ENCODE measurements at places on chromosomes 7 and 10.

DNA sequence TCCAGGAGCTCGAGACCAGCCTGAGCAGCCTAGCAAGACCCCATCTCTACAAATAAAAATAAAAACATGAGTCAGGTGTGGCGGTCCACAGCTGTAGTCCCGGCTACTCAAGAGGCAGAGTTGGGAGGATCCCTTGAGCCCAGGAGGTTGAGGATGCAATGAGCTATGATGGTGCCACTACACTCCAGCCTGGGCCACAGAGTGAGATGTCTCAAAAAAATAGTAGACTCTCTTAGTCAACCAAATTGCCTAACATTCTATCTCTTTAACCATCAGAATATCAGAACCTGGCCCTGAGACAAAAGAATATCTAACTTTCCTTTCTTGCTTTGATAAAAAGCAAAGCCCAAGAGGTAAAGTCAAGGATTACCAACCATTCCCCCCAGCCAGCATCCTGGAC, 35.0 kb upstream of the CUX1 start:
- H3K36me3 ChIP-seq: no peaks in the 10 kb centered on the region
- no peak overlapping the region for H3K4me3 ChIP-seq

GRCh38 chr10:26879744-26880143, 19.0 kb upstream of the ABI1 start:
- DNase-seq: no peak
- no peaks in the 10 kb centered on the region for H3K36me3 ChIP-seq
- H3K27me3 ChIP-seq: peaks cover 54% of the 10 kb centered on the region
- no peak overlapping the region for H3K4me3 ChIP-seq
- no peak overlapping the region for H3K27ac ChIP-seq
- H3K4me1 ChIP-seq: peaks cover 5% of the 10 kb centered on the region

DNA sequence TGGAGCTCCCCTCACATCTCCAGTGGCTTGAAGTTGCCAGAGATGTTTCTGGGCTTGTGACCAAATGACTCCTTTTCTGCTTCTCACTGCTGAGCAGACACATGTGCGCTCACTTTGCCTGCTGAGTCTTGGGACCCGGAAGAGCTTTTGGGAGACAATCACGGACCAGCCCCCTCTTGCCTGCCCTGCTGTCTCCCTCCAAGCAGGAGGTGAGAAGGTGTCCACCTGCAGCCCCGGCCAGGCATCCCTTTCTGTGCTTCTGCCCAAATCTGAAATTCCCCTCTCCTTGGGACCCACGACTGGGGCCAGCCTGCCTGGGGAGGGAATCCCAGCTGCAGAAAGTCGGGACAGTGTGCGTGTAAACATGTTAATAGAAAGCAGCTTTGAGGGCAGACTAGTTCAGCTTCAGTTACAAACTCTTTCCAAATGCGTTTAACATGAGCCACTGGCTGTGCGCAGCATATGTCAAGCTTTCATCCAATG, 31.7 kb downstream of the HTRA1 start:
- no peak overlapping the region for H3K4me3 ChIP-seq
- peaks cover 21% of the 10 kb centered on the region for H3K27me3 ChIP-seq
- peaks cover 2% of the 10 kb centered on the region for H3K36me3 ChIP-seq
- H3K4me1 ChIP-seq: peaks cover 13% of the 10 kb centered on the region

- peaks cover 2% of the 10 kb centered on the region for H3K36me3 ChIP-seq
- no peaks in the 10 kb centered on the region for H3K27me3 ChIP-seq
- H3K27ac ChIP-seq: no peak overlapping the region
- H3K4me1 ChIP-seq: peaks cover 4% of the 10 kb centered on the region
Measured at GRCh38 chr7:87146740-87147386, 5.4 kb upstream of the DMTF1 start.

DNA sequence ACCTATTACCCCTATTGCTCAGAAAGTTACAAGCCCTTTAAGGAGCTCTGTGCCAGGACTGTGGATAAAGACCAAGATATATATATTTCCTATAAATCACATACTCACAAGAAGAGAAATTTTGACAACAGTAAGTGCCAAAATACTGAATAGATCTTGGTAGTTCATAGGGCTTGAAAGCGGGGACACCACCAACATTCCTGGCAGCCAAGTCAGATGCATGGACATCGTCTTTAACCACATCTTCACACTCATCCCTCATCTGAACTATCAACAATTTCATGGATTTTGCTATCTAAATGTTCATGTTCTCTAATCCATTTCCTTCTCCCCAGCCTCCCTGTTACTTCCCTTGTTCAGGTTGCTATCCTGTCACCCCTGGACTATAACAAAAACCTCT, 67.5 kb upstream of the LRRC17 start:
- no peak for DNase-seq
- H3K27me3 ChIP-seq: no peaks in the 10 kb centered on the region
- H3K36me3 ChIP-seq: no peaks in the 10 kb centered on the region
- H3K27ac ChIP-seq: no peak overlapping the region

DNA sequence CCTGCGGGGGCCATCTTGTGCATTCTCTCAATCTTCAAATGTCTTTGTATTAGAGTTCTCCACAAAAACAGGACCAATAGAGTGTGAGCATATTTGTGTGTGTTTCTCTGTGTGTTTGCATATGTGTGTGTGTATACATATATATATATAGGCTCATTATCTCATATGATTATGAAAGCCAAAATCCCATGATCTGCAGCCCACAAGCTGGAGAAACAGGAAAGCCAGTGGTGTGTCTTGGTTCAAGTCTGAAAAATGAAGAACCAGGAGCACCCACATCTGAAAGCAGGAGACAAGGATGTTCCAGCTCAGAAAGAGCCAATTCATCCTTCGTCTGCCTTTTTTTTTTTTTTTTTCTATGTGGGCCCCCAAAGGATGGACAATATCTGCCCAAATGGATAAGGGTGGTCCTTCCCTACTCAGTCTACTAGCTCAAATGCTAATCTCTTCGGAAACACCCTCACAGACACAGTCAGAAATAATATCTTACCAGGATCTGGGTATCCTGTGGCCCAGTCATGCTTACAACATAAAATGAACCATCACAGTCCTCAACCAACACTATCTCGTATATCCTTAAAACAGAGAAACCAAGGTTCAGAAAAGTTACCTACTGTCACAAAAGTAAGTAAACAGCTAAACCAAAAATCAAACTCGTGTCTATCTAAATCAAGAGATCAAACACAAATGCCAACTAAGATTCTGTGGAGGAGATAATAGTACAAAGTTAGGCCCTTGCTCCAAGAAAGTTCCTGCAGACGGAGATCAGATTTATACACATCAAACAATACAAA, 141.9 kb downstream of the JMJD1C start:
- H3K36me3 ChIP-seq: peaks cover under 1% of the 10 kb centered on the region
- no peak overlapping the region for H3K27ac ChIP-seq
- DNase-seq: no peak
- H3K4me3 ChIP-seq: no peak overlapping the region
- peaks cover 7% of the 10 kb centered on the region for H3K4me1 ChIP-seq
- H3K27me3 ChIP-seq: no peaks in the 10 kb centered on the region

GRCh38 chr7:45151967-45152366, 5.6 kb upstream of the RAMP3 start:
- DNase-seq: no peak
- no peaks in the 10 kb centered on the region for H3K36me3 ChIP-seq
- H3K27me3 ChIP-seq: peaks cover 34% of the 10 kb centered on the region
- H3K4me1 ChIP-seq: no peaks in the 10 kb centered on the region
- H3K4me3 ChIP-seq: no peak overlapping the region
- no peak overlapping the region for H3K27ac ChIP-seq

DNA sequence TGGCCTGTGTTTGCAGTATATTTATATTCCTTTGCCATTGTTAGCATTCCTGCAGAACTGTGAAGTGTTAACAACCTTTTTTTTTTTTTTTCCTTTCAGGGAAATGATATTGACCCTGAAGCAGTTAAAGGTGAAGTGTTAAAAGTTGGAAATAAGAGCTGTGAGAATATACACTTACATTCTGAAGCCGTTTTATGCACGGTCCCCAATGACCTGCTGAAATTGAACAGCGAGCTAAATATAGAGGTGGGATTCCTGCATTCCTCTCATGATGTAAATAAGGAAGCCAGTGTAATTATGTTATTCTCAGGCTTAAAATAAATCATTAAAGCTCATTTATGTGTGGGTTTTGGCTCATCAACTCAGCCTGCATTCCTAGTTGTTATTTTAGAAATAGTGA, 92.8 kb upstream of the CAPZA2 start:
- H3K4me3 ChIP-seq: no peak overlapping the region
- peaks cover 32% of the 10 kb centered on the region for H3K27me3 ChIP-seq
- H3K4me1 ChIP-seq: no peaks in the 10 kb centered on the region

DNA sequence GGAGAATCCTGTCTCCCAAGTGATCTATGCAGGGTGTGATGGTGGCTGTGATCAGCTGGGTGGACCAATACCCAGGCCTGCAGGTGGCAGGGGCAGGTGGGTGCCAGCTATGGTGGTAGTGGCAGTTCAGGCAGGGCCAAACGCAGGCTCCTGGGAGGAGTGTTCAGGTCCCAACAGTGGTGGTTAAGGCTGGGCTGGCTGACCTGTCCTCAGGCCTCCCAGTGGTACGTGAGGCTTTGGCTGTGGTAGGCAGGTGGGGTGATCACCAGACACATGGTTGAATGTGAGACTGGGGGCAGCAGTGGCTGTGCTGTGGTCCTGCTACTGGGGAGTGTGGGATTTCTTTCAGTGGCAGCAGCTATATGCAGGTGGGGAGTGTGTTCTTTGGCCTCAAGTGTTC, 126.7 kb upstream of the STARD3NL start:
- peaks cover 80% of the 10 kb centered on the region for H3K27me3 ChIP-seq
- no peak overlapping the region for H3K4me3 ChIP-seq
- H3K27ac ChIP-seq: no peak overlapping the region
- H3K36me3 ChIP-seq: no peaks in the 10 kb centered on the region
- no peaks in the 10 kb centered on the region for H3K4me1 ChIP-seq

DNA sequence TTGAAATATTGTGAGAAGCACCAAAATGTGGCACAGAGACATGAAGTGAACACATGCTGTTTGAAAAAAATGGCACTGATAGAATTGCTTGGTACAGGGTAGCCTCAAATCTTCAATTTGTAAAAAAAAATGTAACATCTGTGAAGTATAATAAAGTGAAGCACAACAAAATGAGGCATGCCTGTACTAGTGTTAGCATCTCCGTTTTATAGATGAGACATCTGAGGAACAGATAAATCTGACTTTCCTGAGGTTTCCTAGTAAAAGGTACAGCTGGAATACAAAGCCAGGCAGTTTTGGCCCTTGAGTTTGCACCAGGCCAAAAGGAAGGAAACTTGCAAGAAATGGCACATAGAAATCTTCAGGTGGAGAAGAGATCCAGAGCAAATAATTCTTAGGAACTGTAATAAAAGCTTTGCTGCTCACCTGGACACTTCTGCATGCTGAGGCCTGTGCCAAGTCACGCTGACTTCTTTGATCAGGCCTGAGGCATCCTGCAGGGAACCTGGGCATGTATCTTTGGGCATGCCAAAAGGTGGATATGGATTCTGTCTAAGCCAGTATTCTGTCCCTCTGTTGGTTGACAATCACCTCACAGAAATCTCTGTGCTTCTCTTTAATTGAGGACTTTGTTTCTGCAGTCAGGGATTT, 251.5 kb upstream of the PLPP4 start:
- no peak for DNase-seq
- H3K4me3 ChIP-seq: no peak overlapping the region
- H3K36me3 ChIP-seq: no peaks in the 10 kb centered on the region
- no peaks in the 10 kb centered on the region for H3K4me1 ChIP-seq
- no peak overlapping the region for H3K27ac ChIP-seq

GRCh38 chr10:125017547-125018298, 75.8 kb downstream of the ZRANB1 start:
- H3K27ac ChIP-seq: no peak overlapping the region
- H3K4me3 ChIP-seq: no peak overlapping the region
- peaks cover 38% of the 10 kb centered on the region for H3K27me3 ChIP-seq
- no peak for DNase-seq
- peaks cover 16% of the 10 kb centered on the region for H3K4me1 ChIP-seq
- peaks cover 2% of the 10 kb centered on the region for H3K36me3 ChIP-seq

DNA sequence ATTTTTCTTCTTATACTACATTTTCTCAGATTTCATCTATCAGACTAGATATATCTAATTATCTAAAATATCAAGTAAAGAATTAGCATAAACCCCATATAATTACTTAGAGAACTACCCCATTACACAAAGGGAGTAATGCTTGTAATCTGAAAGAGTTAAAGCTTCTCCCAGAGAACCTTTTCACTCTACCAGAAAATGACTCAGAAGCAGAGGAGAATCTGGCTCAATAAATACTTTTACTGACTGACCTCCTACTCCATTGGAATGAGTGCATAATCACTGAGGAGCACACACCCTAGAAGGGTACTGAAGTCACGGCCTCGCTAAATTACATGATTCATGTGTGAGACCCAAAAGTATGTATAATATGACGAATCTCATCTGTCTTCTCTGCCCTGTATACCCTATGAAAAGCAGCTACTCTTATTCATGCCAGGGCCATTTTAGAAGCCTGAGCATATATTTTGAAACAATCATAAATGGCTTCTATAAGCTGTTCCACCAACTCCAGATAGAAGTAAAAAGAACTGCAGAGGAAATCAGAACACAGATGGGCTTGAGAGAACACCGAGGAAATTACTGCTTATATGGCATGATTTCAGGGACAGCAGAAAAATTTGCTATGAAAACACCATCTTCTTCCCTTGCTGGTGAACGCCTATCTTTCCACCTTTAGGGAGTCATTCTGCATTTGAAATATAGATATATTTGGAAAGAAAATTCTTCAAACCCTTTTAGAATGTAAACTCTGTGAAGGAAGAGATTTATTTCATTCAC, 32.7 kb downstream of the DNMBP start:
- no peak overlapping the region for H3K27ac ChIP-seq
- H3K4me3 ChIP-seq: no peak overlapping the region
- H3K36me3 ChIP-seq: no peaks in the 10 kb centered on the region
- DNase-seq: no peak
- no peaks in the 10 kb centered on the region for H3K27me3 ChIP-seq

DNA sequence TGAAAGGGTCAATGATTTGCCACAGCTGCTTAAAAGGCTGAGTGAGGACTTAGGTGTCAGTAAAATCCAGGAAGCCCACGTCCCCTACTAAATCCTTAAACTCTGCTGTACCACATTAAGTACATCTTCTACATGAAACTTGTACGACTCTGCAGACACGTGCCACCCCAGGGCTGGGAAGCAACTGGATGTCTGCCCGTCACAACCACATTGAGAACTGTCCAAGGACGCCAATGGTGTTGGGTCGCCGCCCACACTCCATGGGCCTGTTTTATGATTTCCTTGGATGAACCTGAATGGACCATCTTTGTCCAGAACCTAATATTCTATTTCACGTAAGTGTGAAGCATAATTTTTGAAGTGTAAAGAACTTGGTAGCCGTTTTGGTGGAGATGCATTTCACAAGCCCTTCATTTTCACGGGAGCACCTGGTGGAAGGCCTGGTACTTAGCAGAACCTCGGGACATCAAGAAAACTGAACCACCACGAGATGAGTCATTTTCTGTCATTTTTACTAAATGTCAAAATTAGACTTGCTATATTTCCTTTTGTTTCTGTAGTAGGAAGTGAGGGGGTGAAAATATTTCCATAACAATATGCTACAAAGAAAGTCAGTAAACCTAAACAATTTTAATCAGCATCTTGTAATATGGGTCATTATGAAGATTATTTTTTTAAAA, 134.9 kb downstream of the SFMBT2 start:
- H3K27ac ChIP-seq: no peak overlapping the region
- H3K36me3 ChIP-seq: peaks cover 12% of the 10 kb centered on the region
- H3K27me3 ChIP-seq: no peaks in the 10 kb centered on the region

GRCh38 chr10:71631007-71631861, 88.3 kb downstream of the C10orf105 start:
- DNase-seq: no peak
- H3K36me3 ChIP-seq: no peaks in the 10 kb centered on the region
- H3K4me1 ChIP-seq: no peaks in the 10 kb centered on the region
- no peak overlapping the region for H3K4me3 ChIP-seq
